ENCODE measurements at places on chromosomes 4 and X.

- no peak for DNase-seq
Observed at GRCh38 chr4:147958057-147958456, 226.2 kb downstream of the ARHGAP10 start.

DNA sequence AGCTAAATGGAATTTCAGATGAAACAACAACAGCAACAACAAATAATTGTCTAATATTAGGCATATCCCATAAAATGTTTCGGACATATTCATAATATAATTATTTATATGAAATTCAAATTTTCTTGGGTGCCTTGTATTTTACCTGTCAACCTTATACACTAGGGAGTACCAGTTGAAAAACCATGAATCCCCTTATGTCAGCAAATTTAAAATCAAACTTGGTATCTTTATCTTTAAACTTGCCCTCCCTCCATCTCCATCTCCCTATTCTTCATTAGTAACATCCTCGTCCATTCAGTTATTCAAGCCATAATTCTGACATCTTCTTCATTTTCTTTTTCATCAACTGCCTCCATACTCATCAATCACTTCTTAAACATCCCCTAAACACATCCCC is 974.5 kb upstream of the HS3ST1 start:
- DNase-seq: no peak

- DNase-seq: no peak
Observed at GRCh38 chr4:106708464-106708816, 327.7 kb downstream of the DKK2 start.

GRCh38 chr4:128757712-128758111 is 51.8 kb upstream of the JADE1 start:
- DNase-seq: no peak

DNA sequence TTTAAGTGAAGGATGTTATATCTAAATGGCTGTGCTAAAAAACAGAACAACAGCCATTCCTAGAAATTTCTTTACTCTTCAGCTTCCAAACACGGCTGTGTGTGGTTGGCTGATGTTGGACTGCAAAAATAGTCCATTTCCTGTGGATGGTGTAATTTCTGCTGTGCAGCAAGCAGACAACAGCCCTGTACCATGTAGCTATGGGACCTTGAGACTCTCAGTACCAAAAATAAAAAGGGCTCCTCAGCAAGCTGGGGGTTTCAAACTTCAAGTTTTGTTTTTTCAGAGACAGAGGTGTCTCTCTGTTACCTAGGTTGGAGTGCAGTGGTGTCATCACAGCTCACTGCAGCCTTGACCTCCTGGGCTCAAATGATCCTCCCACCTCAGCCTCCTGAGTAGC is 18.1 kb downstream of the CD40LG start:
- no peak for DNase-seq

GRCh38 chr4:122139139-122139538 is 13.0 kb upstream of the BLTP1 start:
- DNase-seq: no peak

DNA sequence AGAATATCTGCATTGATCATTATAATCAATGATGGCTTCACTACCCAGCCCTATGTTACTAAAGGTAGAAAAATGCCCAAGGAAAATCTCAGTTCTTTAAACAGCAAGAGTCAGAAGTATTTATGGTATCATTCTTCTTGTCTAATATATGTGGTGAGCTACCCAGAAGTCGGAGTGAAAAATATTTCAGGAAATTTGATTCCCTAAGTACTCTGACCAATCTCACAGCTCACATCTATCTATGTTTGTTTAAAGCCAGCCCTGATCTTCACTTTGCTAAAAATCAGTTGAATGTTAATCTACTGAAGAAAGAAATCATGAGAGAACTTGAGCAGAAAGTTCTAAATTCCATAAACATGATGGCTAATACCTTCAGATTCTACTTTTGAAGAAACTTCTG is 522.9 kb upstream of the SLIT2 start:
- no peak for DNase-seq

GRCh38 chrX:108699368-108699767 is 37.0 kb downstream of the IRS4 start:
- no peak for DNase-seq

- DNase-seq: no peak
Observed at GRCh38 chrX:13482746-13483541, 86.5 kb upstream of the EGFL6 start.

- DNase-seq: no peak
Observed at GRCh38 chr4:181776264-181777054, 466.7 kb upstream of the TENM3 start.

DNA sequence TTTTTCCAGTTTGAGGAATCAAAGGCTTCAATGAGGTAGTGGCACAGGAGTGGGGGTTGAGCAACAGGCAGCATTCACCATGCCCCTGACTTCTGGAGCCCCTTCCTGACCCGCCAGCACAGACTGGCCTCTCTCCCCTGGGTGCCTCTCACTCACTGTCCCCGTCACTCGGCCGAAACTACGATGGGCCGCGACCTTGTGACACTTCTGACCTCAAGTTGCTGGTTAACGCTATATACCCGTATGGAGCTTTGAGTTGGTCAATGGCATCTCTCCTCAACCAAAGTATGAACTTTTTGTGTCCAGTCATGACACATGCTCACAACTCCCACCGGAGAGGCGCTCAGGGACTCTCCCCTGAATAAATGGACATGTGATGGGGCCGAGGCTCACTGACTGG is 72.1 kb downstream of the IRF2 start:
- no peak for DNase-seq

DNA sequence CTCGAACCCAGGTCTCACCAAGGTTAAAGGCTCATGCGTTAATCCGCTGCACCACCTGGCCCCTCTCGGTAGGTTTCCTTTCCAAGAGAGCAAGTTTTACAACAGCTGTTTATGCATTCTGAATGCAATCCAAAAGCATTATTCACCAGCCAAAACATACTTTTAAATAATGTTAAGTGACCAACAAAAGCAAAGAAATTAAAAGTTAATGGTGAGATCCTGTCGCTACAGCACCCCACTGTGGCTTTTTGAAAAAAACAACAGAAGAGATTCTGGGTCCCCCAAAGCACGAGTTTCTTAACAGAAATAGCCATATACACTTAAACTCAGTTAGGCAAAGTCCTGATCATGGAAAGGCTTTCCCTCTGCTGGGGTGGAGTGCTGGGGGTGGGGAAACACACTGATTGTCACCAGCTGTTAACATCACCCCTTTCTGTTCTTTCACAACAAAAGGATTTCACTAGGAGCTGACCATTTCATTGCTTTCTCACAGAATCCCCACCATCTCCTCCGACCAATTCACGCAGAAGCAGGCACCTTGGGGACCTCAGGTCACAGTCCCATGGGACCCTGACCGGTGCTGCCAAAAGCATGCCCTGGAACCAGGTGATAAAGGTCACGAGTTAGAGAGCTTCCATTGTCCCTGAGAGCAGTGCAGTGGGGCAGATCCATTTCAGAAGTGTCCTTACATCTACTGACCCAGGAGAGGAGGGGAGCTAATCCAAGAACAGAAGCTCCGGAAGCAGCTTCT is 51.2 kb downstream of the ZNF827 start:
- no peak for DNase-seq

- no peak for DNase-seq
Observed at GRCh38 chrX:2395261-2395992, 105.3 kb downstream of the DHRSX start.

DNA sequence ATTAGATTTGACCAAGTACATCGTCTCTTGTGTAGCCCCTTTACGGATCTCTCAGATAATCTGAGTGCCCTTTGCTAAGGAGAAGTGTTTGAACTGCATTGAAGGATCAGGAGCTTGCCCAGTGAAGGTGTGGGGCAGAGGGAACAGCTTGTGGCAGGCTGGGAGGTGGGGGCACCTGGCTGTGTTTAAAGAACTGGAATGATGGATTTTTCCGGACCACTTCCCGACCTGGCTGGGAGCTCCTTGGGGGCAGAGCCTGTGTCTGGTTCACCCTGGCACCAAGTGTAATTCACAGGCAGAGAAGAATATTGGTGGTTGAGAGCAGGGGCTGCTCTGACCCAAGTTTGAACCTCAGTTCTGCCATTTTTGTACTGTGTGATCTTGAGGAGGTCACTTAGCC is 18.5 kb downstream of the TBC1D14 start:
- DNase-seq: no peak

- DNase-seq: no peak
Observed at GRCh38 chr4:154529728-154530519, 20.3 kb downstream of the PLRG1 start.

GRCh38 chr4:8860096-8860891 is 11.3 kb downstream of the HMX1 start:
- no peak for DNase-seq

DNA sequence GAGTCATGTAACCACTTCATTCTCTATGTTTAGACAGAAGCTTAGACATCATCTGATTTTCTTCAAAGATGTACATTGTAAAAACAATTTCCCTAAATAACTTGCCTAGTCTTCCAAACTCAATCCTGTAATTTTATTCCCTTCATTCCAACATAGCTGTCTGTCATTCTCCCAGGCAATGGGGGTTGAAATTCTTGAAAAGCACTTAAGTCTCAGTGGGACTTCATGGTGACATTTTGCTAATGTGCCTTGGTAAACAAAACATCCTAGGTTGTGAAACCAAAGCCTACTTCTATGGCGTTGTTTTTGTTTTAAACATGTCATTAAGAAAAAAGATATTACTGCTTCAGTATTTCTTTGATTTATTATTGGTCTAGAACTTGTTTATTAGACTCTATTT is 122.0 kb upstream of the NRK start:
- no peak for DNase-seq

- DNase-seq: no peak
Observed at GRCh38 chrX:9133426-9133825, 99.5 kb upstream of the FAM9B start.

DNA sequence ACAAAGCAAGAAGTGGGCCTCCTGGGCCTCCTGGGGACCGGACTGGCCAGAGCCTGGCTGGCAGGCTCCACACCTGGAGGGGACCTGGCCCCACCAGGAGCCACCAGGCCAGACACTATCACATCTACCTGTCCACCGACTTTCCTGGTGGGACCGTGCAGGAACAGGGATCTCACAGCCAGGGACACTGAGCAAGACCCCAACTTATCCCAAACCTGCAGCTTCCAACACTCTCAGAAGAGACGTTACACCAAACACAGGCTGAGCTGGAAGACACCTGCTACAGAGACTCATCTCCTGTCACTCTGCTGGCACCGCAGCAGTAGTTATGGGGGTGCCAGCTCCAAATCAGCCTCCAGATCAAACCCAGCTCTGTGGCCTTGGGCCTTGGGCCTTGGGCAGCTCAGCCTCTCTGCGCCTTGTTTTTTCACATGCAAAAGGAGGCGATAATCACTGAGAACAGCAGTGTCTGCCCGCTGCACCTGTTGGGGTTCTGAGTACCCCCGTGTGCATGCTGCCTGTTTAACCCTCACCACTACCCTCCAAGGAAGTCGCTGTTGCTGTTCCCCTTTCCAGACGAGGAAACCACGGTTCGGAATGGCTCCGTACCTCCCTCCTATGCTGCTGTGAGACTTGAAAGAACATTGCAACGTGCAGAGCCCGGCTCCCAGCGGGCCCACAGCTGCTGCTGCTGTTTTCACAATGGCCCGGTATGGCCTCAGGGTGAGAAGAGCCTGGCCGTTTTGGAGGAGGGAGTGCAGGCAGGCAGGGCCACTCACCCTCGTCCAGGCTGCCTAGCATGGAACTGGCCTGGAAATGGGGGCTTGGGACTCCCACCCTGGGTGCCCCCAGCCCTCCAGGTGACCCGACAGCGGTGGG is 69.6 kb downstream of the ADRA2C start:
- no peak for DNase-seq

DNA sequence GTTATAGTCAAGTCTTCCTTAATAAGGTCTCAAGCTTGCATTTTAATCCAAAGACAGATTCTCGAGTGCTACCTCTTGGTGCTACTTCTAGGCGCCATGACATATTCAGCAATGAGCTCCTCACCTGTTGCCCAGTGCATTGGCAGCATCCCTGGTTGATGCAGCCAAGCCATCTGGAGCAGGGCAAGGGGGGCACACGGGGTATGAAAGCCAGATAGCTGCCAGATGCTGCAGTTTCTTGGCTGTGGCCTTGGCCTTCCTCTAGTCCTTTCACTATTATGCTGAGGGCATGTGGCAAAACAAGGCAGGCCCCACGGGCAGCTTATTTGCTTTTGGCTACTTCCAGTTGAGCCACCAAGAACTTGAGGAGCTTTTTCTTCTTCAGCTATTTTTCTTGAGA is 168.6 kb upstream of the PGRMC2 start:
- DNase-seq: no peak

- no peak for DNase-seq
Observed at GRCh38 chrX:81120258-81120935, 81.3 kb downstream of the HMGN5 start.

DNA sequence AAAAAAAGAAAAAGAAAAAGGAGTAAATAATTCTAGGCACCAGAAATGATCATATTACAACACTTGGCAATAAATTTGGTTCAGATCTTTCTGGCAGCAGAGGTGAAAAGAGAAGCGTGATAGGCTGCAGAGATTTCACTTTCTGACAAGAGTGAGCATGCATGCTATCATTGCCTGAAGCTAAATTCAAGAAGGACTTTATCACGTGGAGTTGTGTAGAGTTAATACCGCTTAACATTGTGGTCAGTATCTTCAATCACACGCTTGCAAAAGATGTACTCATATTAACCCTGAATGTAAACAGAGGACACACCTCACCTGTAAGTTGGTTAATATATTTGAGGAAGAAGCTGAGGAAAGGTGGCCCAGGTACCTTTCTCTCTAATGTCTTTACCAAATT is 31.4 kb upstream of the RBPJ start:
- no peak for DNase-seq

- DNase-seq: no peak
Observed at GRCh38 chr4:168724243-168724642, 227.4 kb downstream of the PALLD start.

GRCh38 chrX:42269186-42269585 is 345.8 kb upstream of the CASK start:
- DNase-seq: no peak

GRCh38 chrX:115563633-115564162 is 2.7 kb downstream of the PLS3 start:
- DNase-seq: no peak

GRCh38 chrX:129678614-129679195 is 23.9 kb upstream of the APLN start:
- no peak for DNase-seq

- no peak for DNase-seq
Observed at GRCh38 chr4:55354648-55355047, 8.6 kb downstream of the SRD5A3 start.

- DNase-seq: no peak
Observed at GRCh38 chr4:73208376-73208775, 50.2 kb downstream of the ANKRD17 start.

DNA sequence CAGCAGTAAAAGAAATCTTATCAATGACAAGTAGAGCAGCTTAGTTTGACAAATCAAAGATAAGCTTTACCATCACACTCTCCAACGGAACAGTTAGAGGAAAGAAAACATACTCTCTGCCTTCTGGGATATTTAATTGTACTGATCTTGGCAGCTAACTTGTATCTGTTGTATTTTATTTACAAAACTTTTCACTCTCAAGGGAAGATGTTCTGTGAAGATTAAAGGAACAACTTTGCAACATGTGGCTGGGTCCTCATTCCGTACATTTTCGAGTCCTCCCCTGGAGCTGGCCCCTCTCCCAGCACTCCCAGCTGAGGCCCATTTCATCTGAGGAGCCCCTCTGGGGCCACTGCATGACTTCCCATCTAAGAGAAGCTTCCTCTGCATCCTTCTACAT is 74.4 kb downstream of the RPS3A start:
- DNase-seq: no peak

GRCh38 chrX:16712548-16713155 is at the start of gene CTPS2:
Gene CTPS2, minus strand, starts transcription at chrX:16712669. Its CDS starts 9,767 bp downstream, at chrX:16702902.
- DNase-seq: peak; percentile 13

All from central memory CD8-positive, alpha-beta T cell (primary cell).